ENCODE measurements at places on chromosomes 12 and 14.

GRCh38 chr12:88805692-88806091 is 225.4 kb upstream of the KITLG start:
- DNase-seq, result no peak

GRCh38 chr14:67952786-67953185 is 133.2 kb downstream of the RAD51B start:
- DNase-seq, result no peak

DNA sequence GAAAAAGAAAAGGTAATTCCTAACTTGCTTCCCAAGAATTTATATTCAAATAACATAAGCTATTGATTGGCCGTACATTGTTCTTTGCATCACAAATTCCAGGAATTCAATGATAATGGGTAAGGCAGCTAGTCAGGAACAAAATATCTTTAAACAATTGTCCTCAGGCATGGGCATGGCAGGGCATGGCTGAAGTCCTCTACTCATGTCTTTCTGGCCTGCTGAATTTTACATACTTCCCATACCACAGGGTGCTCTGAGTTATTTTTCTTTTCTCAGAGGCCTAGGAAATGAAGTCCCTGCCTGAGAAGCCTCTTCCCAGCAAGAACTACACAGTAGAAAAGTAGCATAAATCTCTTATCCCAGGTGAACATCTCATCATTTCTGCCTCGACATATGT is 15.1 kb upstream of the DRAM1 start:
- no peak for DNase-seq

DNA sequence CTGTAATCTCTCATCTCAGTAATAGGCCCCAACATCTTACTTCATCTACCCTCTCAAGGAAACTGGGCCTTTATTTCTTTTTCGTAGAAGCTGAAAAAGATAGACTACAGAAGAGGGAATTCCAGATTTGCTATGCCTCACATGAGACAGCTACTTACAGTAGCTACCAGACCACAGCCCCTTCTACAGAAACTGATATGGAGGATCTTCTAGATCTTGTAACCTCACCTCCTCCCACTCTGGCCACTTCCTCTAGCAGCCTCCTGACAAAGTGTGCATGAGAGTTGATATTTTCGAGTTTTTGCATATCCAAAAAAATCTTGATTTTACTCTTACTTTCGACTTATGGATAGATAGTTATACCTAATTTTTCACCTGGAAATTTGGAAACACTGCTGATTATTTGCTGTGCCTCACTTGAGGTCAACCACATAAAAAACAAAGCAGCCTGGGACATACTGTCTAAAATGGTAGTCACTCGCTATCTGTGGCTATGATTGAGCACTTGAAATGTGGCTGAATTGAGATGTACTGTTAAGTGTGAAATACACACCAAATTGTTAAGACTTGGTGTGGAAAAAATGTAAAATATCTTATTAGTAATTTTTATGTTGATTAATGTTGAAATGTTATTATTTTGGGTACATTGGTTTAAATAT is 86.3 kb upstream of the NID2 start:
- no peak for DNase-seq

DNA sequence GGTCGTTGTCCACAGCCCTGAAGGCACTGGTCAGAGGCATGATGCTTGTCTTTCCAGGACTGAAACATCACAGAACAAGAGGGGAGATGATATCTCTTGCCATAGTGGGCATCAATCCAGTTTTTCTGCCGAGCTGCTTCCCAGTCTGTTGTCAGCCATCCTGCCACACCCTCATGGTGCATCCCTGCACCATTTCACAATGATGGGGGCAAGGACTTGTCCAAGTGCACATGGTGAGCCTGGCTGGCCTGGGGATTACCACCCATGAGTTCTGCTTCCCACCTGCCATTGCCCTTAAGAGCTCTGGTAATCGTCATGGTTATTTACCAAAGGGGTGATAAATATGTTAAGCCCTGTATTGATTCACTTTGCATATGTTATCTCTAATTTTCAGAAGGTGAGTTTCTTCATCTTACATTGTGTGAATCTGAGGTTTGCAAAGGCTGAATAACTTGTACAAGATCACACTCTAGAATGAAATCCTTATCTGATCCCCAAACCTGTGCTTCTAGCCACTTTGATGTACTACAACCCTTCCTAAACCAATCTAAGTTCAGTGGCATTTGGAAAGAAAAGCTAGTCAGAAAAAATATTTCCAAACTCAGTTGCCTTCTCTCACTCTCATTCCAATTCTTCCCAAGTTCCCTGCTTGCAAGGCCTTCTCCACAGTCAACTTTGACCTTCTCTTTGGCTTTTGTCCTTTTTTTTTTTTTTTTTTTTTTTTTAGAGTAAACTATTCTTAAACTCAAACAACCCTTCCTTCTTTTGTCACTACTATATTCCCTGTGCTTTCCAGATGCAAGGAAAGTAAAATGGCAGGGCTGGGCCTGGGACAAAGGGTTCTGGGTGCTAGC is 2.3 kb downstream of the AVIL start:
- DNase-seq, result no peak

DNA sequence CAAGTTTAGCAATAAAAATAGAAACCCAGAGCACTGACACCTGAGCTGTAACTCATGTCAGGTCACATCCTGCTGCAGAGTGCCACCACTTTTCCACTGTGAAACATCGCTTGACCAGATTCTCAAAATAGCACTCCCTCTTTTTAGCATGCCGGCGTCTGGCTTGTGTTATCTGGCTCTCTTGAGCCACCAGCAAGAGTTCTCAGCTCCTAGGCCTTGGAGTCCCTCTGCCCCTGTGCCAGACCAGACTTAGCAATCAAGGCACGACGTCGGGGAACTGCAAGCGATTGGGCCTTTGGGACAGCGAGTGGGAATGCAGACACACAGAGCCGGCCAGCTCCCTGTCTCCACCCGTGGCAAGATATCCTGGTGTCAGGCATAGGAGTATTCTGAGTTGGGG is 52.5 kb downstream of the SPIC start:
- DNase-seq, result no peak
